ENCODE measurements at places on chromosomes 13 and 19.

GRCh38 chr13:71593566-71593965, 273.4 kb downstream of the DACH1 start:
- DNase-seq: no peak

GRCh38 chr19:55579766-55580621, 654 bp downstream of the ZNF579 start:
- DNase-seq: no peak

GRCh38 chr13:93794197-93794885, 567.7 kb downstream of the GPC6 start:
- DNase-seq: no peak

- no peak for DNase-seq
Observed at GRCh38 chr13:113971471-113972231, 2.2 kb downstream of the C13orf46 start.

- no peak for DNase-seq
Observed at GRCh38 chr19:36572593-36573019, 486 bp downstream of the ZNF529 start.

DNA sequence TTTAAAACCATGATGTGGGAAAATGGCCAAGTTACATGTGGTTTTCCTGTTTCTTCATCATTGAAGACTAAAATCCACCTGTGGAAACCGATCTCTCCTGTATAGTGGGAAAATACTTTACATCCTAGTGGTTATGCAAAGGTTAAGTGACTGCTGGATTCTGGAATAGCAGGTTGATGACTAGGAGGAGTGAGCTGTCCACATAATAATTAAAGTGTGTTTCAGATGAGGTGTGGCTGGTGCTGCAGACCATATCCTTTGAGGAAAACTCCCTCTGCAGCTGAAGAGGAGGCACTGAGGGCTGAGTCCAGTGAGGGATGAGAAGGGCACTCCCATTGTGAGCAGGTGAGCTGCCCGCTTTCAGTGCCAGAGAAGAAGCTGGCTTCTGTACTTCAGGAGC, 43.2 kb downstream of the DCLK1 start:
- DNase-seq: no peak

GRCh38 chr19:47719047-47719859, 6.0 kb downstream of the EHD2 start:
- DNase-seq: no peak

- DNase-seq: no peak
Observed at GRCh38 chr13:71877256-71877653, 10.3 kb upstream of the DACH1 start.

DNA sequence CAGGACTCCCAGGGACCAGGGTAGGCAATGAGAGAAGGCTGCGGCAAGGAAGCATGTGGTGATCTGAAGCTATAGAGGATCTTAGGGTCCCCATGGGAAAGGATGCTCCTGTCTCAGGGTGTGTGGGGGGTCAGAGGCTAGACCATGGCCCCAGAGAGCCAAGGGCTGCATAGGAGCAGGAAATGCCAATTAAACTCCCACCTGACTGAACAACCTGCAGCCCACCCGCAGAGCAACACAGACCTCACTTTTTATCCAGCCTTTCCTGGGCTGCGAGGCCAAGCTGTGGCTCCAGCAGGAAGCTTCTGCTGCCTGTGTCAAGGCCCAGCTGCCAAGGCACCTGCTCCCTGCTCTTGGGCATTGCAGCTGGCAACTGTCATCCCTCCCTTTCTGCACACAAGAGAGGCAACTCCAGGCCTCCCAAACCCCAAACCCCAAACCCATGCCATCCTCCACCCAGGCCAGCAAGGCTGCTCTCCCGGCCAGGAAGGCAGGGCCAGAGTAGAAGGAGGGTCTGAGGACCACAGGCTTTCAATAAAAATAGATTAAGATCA, 290.1 kb downstream of the FOXO1 start:
- no peak for DNase-seq

GRCh38 chr19:7506385-7507328, 9.2 kb upstream of the ZNF358 start:
- peak; percentile 99 for DNase-seq

DNA sequence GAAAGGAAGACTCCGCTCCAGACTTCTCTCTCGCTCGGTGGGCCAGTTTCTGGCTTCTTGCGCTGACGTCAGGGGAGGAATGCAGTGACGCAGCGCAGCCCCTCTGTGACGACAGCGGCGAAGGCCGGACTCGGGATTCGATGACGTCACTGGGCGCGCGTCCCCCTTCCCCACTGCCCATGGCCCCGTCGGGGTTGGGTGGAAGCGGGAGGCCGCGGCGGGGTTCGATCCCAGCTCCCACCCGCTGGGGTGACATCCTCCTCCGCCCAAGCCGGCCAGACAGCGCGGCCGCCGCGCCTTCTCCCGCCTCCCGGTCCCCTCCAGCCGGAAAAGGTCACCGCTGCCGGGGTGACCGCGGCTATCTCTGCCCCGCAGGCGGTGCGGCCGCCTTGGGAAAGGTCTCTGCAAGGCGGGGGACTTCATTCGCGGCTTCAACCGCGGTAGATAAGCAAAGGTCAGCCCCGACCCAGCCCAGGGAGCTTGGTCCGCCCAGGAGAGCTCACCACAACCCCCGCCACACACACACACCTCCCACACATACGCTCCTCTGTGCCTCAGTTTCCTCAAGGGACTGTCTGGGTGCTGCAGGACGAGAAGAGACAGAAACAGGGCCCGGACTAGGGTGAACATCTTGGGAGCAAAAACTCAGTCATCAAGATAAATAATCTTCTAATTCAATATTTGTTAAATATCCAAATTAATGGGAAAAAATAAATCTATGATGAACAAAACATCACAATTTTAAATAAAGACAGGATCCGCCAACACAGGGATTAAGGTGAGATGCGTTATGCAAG, 844 bp upstream of the RFX1 start:
- DNase-seq: no peak

DNA sequence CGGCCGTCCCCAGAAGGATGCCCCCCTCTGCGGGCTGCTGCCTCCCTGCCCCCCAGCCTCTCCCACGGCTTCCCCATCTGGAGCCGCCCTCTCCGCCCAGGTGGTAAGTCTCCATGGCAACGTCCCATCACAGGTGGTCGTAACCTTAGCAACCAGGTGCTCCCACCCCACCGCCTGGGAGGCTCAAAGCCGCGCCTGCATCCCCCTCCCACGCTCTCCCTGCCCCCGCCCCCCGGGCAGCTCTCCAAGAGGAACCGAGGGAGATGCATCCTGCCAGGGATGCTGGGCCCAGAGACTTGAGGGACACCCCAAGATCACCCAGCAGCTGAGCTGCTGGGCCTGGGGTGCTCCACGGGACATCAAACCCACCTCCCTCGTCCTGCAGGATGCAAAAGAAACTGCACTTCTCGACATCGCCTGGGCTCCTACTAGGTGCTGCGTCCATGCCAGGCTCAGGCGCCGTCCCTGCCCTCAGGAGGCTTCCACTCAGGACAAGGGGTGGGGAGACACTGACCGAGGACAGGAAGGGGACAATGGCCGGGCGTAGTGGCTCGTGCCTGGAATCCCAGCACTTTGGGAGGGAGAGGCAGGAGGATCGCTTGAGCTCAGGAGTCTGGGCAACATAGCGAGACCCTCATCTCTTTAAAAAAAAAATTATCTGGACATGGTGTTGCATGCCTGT, 5.0 kb upstream of the LINGO3 start:
- DNase-seq: no peak

DNA sequence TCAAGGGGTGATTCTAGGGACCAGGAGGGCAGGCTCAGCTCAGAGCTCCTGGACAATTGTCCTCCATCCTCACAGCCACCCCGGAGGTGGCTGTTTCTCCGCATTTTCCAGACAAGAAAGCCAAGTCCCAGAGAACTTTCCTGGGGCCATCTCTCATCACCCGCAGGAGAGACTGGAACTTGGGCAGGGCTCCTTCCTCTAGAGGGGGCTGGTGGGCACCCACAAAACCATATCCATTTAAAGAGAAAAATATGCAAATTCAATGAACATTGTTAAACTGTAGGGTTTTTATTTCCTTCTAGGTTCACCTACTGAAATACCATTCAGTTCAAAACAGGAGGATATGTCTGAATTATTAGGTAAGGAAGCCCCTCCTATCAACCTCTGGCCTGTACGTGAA, 16.6 kb downstream of the SPACA7 start:
- no peak for DNase-seq

- no peak for DNase-seq
Observed at GRCh38 chr13:44678197-44678596, 102.1 kb upstream of the TSC22D1 start.

DNA sequence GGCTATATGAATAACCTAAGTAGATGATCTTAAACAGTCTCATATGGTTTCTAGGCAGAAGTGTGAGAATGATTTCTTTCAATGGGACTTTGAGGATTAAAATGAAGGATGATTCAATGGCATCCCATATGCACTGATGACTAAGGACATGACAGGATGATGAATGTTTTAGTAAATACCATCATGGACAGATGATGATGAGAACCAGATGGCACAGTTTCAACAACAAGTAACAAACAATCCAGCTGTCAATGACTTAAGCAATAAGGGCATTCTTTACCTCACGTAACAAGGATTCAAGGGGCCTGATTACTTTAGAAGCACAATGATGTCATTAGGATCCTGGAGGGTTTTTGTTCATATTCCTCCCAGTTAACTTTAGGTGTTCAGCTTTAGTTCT, 2678.4 kb downstream of the PCDH9 start:
- DNase-seq: no peak

DNA sequence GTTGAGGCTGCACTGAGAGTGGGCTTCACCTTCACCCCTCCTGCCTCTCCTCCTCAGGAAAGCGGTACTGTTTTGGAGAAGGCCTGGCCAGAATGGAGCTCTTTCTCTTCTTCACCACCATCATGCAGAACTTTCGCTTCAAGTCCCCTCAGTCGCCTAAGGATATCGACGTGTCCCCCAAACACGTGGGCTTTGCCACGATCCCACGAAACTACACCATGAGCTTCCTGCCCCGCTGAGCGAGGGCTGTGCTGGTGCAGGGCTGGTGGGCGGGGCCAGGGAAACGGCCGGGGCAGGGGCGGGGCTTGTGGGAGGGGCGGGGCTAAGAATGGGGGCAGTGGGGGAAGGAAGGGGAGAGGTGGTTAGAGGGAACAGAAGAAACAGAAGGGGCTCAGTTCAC, 7.5 kb downstream of the CYP2A13 start:
- no peak for DNase-seq

DNA sequence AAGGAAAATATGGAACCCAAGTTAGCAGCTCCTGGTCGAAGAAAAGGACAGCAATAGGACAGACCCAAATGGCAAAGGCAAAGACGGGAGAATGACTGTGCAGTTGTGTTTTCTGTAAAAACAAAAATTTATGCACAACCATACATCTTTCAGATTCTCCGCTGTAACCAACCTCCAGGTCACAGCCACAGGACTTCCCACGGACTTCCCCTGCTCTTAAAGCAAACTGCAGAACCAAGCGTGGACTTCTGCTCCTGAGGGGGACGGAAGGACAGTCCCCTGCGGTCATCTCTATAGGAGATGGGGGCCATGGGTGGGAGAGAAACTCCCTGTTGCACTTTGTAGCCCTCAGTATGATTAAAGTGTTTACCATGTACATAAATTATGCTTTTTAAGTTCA, 2.5 kb downstream of the GRTP1 start:
- DNase-seq: no peak

DNA sequence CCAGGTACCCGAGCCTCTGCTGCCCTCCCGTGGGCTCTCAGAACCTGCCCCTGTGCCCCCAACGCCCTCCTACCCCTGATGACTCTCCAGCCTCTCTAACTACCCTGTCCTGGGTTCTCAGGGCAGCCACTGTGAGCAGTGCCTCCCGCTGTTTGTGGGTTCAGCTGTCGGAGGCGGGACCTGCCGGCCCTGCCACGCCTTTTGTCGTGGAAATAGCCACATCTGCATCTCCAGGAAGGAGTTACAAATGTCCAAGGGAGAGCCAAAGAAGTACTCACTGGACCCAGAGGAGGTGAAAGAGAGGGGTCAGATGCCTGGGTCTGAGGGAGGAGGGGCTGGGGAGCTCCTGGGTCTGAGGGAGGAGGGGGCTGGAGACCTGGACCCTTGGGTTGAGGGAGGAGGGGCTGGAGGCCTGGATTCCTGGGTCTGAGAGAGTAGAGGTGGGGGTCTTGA, 20.0 kb downstream of the CNFN start:
- no peak for DNase-seq

DNA sequence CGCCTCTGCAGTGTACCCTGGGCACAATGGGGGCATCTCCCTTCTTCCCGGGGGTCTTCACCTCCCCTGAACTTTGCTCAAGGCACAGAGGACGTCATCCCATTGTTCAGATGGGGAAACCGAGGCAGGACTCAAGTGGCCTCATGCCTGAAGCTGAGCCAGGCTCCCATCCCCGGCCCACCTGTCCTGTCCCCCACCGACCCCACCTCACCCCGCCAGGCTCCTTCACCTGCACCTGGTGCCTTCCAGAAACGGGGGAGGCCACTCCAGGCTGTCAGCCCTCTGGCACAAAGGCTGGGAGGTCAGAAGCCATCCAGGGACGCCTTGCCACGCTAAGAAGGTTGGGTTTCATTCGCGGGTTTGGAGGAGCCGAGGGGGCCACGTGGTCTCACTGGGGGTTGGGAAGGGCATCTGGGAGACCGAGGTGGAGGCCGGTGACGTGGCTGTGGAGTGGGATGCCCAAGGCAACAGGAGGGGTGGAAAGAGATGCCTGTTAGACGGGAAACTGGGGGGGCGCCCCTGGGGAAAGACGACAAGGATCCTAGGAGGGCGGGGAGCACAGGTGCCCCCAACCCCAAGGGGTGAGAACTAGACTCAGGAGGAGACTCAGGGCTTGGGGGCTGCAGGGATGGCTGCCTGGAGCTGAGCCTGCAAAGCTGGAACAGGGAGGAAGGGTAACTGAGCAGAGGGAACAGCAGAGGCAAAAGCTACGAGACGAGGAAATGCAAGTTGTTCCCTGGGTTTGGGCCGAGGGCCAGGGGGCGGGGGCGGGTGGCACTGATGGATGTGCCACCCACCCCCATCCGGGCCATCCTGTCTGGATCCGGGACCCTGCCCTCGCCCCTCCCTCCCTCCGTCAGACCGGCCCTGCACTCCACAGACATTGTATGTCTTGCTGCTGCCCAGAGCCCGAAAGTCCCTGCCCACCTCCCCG, 6.0 kb upstream of the TCF3 start:
- DNase-seq: no peak

DNA sequence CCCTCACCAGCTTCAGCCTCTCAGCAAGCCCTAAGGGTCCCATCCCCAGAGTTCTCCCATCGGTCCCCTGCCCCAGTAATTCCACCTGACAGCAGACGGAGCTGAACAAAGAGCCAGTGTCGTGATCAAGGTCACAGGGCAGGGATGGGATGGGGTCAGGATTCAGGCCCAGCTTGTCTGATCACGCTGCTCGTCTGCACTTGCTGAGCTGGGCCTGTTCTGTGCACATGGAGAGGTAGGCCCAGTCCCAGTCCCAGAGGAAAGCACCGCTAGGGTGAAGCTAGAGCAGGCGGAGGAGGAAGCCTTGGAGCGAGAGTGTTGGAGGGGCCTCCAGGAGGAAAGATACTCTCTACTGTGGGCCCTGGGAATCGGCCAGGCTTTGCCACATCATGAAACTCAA, 7.1 kb upstream of the RBM42 start:
- DNase-seq: no peak

- DNase-seq: peak; percentile 24
Observed at GRCh38 chr13:75687150-75687763, 51.1 kb downstream of the LMO7 start.

- no peak for DNase-seq
Observed at GRCh38 chr13:50915565-50915964, 6.0 kb downstream of the RNASEH2B start.

Data from HCT116 (cell line).